Transverse colon (tissue), 4 donors: ENCODE measurements at places on chromosomes 4 and X.

GRCh38 chr4:139223682-139224317, 46.8 kb upstream of the ELF2 start:
- H3K36me3 ChIP-seq = no peaks in the 10 kb centered on the region
- no peak for DNase-seq
- no peak overlapping the region for H3K4me3 ChIP-seq

DNA sequence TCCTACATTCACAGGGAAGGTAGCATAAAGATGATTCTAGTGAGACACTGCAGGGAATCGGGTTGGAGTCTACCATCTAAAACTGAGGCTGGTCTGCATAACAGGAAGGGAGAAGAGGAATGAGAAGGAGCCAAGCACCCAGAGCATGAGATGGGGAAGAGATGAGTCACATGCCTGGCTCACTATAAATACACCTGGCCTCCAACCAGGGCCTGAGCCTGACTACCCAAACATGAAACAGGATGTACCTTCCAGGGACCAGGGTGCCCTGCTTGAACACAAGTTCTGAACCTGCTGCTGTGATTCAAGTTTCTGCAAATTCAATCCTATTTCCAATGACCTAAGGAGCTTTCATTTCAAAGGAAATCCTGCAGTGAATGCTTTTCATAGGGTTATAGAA, 24.9 kb downstream of the CD99L2 start:
- H3K36me3 ChIP-seq = no peaks in the 10 kb centered on the region
- no peak overlapping the region for H3K4me3 ChIP-seq
- H3K27me3 ChIP-seq = no peaks in the 10 kb centered on the region
- peaks cover 6% of the 10 kb centered on the region for H3K4me1 ChIP-seq
- DNase-seq = no peak

- H3K27me3 ChIP-seq = no peaks in the 10 kb centered on the region
- H3K4me3 ChIP-seq = no peak overlapping the region
- no peaks in the 10 kb centered on the region for H3K4me1 ChIP-seq
- H3K36me3 ChIP-seq = no peaks in the 10 kb centered on the region
- no peak overlapping the region for H3K27ac ChIP-seq
- no peak for DNase-seq
These were observed 562.2 kb downstream of the ZIC3 start for GRCh38 chrX:138128027-138128671.

DNA sequence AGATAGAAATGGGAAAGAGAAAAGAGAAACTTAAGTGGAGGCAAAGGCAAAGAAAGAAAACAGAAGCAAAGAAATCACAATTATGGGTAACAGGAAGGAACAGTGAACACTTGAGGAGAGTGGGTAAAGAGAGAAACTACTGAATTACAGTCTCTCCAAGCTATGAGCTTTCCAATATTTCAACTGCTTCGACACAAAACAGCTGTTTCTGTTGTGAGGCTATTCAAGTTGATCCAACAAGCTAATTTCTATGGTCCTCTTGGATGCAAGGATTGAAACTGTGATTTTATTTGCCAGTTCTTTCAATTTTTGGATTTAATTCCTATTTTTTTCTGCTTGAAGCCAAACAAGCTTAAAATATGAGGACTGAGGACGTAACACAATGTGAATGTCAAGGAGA, 80.5 kb upstream of the ADGRA3 start:
- H3K27ac ChIP-seq = no peak overlapping the region
- no peaks in the 10 kb centered on the region for H3K36me3 ChIP-seq
- no peak for DNase-seq
- H3K4me3 ChIP-seq = no peak overlapping the region
- no peaks in the 10 kb centered on the region for H3K27me3 ChIP-seq

DNA sequence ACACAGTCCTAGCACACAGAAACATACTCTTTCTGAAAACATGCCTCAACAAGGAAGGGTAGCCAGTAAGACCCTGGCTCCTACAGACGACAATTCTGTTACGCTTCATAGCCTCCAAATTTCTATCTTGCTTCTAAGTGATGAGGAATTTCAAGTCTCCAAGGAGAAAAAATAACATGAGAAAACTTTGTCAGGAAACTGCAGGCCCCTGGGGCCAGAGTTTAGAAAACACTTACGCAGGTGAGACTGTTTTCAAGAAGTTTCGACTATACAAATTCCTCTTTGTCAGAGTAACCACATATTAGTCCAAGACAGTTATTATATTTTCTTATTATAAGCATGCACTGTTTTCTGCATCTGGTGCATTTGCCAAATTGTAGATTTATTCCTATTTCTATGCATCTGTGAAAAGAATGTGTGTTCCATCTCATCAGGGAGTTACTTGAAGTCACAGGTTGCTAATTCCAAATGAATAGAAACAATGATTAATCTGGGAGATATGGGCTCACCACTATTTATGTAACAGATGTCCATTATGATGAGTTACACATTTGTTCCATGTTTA, 30.3 kb upstream of the HCCS start:
- no peaks in the 10 kb centered on the region for H3K4me1 ChIP-seq
- no peaks in the 10 kb centered on the region for H3K36me3 ChIP-seq
- H3K27me3 ChIP-seq = no peaks in the 10 kb centered on the region
- H3K27ac ChIP-seq = no peak overlapping the region
